ENCODE measurements at places on chromosomes 3 and 15.

DNA sequence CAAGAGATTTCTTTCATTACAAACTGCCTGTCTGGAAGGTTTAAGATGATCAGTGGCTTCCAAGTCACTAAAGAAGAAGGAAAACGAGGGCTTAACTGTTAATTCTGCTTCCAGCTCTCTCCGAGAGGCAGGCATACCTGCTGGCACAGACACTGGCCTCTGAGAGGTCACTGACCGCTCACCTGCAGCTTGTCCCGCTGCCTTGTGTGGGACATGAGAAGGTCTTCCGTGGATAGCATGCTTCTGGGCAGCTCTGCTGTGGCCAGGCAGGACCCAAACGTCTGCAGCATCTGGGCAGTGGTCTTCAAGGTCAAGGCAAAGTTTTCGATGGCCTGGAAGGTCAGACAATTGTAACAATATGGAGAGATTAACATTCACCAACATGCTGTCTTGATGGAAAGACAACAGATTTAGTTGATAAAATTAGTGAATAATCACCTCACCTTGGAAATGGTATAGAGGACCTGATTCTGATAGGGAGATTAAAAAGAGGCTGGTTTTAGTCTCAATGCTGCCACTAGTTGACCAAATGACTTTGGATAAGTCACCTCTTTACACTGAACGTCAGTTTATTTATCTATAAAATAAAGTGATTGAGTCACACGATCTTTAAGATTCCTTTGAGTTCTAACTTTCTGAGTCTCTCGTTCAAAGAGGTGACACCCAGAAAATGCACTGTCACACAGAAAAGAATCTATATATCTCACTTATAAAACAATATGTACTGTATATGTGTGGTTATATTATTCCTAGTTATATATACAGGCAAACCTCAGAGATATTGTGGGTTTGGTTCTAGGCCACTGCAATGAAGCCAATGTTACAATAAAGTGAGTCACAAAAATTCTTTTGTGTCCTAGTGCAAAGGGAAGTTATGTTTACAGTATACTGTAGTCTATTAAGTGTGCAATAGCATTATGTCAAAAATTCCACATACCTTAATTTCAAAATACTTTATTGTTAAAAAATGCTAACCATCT, 65.1 kb downstream of the B3GNT5 start:
- no peak for DNase-seq

DNA sequence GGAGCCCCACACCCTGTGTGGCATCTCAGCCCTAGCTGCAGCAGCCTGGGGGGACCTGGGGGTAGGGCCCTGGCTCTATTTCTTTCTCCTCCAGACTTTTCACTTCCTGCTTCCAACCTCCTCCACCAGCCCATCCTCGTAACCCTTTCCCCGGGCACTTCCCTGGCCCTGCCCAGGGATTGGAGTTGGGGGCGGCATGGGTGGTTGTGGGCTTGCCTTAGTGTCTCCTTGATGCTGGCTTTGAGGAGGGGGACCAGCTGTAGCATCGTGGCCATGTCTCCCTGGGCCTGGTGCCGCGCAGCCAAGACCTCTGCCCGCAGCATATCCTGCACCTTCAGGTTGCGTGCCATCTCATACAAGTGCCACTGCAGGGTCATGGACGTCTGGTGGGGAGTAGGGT, 28.1 kb downstream of the CYP11A1 start:
- no peak for DNase-seq

DNA sequence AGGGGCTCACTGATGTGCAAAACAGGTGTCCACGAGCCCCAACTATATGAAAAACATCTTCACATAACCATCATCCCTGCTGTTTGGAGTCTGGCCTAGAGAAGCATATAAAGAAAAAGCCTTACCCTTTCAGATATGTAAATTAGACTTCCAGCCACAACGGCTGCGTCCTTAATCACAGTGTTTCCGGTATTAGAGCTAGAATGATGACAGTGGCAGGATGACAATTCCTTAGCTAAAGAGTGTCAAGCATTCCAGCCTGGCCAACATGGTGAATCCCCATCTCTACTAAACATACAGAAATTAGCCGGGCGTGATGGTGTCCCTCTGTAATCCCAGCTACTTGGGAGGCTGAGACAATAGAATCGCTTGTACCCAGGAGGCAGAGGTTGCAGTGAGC, 19.5 kb upstream of the SAMD7 start:
- DNase-seq: no peak

DNA sequence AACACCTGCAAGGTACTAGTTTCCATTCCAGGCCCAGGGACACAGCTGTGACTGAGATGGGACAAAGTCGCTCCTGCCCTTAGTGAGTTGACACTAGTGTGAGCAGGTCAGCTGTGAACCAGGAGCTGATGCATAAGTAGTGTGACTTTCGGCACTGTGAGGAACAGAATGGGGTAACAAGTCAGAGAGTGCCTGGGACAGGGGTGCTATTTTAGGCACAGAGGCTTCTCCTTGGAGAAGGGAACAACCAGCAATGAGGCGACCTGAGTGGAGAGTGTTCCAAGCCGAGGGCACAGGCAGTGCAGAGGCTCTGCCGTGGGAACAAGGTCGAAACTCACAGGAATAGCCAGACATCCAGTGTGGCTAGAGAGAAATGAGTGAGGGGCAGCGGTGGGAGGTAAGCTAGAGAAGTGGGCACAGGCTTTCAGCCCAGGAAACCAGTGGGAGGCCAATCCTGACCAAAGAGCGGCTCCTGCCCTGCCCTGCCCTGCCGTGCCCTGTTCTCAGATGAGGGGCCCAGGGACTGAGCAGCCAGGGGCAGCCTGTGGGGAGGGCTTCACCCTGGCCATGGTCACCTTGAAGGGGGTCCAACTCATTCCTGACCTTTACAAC, 14.2 kb downstream of the DNAH1 start:
- no peak for DNase-seq

DNA sequence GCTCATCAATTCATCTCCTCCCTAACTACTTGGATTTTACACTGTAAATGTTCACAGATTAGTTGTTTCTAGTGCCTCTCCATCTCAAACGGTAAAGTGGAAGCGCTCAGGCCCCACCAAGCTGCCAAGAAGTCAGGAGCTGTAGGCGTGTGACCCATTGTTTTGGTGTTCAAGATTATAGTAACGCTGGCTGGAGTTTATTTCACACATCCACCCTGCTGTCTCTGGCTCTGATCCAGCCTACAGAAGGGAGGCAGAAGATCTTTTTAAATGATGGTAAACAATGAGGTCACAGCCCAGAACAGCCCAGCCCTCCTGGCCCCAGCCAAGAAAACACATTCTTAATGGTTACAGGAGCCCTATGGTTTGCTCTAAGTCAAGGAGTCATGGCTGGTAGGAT, 25.7 kb upstream of the GALNT15 start:
- DNase-seq: peak; percentile 71
